KBM-7 (cell line): ENCODE measurements at places on chromosomes 7 and 10.

- no peak for DNase-seq
Observed at GRCh38 chr10:30915146-30915545, 116.5 kb downstream of the ZNF438 start.

GRCh38 chr10:118315629-118316028 lies 26.5 kb downstream of the FAM204A start:
- DNase-seq = no peak

DNA sequence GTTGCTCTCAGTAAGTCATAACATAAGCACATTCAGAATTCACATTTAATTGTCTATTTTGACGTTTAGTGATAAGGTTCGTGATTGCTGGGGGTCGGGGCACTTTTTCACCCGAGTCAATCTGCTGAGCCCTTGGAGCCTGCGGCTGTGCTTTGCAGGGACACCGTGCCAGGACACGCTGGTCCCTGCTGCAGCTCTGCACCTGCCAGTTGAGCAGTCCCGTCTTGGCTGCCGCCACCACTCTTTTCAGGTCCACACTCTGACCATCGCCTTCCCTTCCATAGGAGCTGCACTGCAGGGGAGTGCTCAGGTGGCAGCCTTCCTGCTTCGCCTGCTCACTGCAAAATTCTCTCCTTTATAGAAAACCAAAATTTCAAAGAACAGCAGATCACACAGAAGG lies 36.4 kb downstream of the CUL1 start:
- DNase-seq = no peak

DNA sequence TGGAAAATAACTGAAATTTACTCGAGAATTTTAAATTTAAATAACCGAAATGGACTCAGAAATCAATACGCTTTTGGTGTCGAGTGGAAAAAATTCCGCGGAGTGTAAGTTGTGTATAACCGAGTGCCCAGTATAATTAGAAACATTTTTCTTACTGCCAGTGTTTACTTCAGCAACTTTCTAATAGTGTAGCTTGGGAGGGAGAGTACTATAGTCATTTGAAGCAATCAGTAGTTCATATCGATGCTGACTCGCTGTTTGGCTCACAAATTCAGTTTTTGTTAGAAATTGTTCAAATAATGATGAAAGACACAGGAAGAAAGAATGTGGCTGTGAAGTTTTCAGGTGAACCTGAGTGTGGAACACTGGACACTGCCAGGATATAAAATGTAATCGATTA lies 658.6 kb upstream of the FOXK1 start:
- DNase-seq = no peak

DNA sequence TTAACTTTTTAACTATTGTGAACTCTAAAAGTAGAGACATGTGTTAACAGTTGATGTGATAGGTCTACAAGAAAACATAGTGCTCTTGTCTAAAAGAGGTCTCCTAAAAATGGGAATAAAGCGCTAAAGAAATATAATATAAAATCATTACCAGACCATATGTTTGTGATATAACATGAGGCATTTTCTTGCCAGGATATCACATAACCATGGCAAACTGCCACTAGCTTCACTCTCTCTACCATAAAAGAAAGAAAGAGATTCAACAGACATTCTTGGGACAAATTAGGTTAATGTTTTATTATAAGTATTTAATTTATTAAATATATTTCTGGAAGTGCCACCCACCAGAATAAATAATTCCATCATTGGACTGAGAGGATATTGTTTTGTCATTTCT lies 115.0 kb downstream of the TMEM26 start:
- DNase-seq = no peak

DNA sequence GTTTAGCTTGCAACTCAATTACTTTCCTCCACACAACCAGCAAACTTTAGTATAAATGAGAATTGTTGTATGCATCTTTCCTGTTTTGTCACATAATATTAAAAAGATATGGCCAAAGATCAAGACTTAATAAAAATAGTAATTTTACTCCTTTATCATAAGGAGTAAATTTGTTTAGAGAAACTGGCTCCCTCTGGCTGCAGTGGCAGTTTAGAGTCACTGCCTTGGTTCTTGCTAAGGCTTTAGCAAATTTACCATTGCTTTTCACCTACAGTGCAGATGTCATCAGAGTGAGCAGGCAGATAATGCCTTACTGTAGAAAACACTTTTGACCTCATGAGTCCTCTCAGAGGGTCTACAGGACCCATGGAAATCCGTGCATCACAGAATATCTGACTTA lies 2.6 kb downstream of the PRPF18 start:
- DNase-seq = no peak

DNA sequence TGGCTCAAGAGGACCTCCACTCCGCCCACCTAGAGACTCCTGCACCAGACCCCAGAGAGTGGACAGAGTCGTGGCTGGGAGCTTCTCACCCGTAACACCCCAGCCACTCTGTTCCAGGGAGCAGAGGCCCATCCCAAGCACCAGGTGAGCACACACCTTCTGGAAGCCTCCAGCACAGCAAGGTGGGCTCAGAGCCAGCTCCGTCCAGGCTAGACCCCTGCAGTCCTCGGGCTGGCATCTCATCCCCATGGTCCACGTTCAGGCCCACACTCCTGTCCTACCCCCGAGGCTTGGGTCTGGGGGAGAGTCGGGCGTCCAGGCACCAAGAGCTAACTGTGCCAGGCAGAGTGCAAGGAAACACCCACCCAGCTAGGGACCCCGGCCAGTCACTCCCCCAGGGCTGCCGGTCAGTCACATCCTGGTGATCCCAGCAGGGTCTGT lies 13.2 kb downstream of the PDGFA start:
- DNase-seq = no peak

- no peak for DNase-seq
Observed at GRCh38 chr10:10313149-10313835, 704.4 kb upstream of the CELF2 start.

- no peak for DNase-seq
Observed at GRCh38 chr7:101857358-101857811, 40.0 kb downstream of the CUX1 start.

DNA sequence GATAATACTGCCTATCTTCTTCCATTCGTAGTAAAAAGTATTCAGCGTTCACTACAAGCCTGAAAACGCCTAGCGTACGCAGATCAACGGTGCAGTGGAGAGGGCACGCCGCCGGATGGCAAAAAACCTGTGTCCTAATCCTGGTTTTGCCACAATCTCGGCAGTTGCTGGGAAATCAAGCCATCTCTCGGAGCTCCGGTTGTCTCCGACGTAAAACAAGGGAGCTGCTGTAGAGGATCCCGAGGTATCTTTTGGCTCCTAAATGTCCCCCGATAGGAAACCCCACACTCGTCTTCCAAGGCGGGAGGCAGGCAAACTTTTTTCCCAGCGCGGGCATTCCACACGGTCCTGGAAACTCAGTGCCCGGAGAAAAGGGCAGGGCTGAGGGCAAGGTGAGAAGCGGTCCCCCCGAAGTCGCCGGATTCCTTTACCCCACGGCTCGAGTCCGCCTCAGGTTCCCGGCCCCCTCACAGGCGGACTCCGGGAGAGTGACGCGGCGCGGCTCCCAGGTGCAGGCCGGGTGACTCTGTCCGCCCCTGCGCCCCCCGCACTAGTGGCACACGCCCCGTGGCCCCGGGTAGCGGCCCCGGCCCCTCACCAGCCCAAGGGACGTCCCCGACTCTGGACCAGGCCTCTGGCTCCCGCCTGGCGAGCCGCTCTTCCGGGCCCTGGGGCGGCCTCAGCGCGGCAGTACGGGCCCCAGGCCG lies 649 bp downstream of the IDE start:
- peak; percentile 44 for DNase-seq

DNA sequence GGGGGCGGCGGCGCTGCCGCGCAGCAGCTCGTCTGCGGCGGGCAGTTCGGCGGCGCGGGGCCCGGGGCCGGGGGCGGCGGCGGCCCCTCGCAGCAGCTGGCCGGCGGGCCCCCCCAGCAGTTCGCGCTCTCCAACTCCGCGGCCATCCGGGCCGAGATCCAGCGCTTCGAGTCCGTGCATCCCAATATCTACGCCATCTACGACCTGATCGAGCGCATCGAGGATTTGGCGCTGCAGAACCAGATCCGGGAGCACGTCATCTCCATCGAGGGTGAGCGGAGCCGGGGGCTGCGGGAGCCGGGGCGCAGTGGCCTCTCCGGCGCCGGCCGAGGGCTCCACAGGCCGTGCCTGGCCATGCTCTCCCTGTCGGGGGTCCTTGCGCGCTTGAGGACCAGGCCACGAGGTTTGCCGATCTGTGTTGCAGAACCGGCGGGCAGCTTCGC lies 548 bp downstream of the AGAP3 start:
- no peak for DNase-seq

- peak; percentile 24 for DNase-seq
Observed at GRCh38 chr7:105020926-105021325, 6.9 kb downstream of the KMT2E start.
